PC-9 (cell line): ENCODE measurements at places on chromosomes 2 and 18.

- DNase-seq: no peak
Observed at GRCh38 chr18:77967791-77968190, 718.1 kb downstream of the GALR1 start.

DNA sequence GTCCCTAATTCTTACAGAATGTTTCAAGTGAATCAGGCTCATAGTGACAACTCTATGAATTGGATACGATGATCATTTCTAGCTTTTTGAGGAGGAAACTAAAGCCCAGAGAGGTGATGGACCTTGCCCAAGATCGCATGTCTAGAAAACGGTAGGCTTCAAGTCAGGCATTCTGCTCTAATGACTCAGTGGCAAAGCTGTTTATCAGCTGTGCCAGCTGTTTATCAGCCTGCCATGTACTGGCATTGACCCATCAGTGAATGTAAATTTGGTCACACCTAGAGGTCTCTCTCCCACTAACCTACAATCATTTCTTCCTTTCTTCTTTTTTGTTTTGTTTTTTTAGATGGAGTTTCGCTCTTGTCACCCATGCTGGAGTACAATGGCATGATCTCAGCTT is 6.1 kb upstream of the DAW1 start:
- no peak for DNase-seq

DNA sequence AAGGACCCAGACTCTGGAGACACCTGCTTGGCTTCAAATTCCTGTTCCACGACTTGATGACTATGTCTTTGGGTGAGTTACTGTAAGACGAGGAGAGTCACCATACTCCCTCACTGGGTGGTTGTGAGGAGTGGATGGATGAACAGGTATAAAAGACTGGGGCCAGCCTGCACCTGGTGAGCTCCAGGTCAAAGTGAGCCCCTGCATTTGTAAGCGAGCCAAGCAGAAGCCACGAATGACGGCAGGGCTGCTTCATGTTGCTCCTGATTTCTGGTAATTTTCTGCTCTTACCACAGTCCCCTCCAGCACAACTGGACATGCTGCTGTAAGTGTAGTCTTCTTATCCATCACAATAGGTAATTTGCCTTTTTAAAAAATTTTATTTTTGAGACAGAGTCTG is 86.6 kb downstream of the POLR1A start:
- no peak for DNase-seq

DNA sequence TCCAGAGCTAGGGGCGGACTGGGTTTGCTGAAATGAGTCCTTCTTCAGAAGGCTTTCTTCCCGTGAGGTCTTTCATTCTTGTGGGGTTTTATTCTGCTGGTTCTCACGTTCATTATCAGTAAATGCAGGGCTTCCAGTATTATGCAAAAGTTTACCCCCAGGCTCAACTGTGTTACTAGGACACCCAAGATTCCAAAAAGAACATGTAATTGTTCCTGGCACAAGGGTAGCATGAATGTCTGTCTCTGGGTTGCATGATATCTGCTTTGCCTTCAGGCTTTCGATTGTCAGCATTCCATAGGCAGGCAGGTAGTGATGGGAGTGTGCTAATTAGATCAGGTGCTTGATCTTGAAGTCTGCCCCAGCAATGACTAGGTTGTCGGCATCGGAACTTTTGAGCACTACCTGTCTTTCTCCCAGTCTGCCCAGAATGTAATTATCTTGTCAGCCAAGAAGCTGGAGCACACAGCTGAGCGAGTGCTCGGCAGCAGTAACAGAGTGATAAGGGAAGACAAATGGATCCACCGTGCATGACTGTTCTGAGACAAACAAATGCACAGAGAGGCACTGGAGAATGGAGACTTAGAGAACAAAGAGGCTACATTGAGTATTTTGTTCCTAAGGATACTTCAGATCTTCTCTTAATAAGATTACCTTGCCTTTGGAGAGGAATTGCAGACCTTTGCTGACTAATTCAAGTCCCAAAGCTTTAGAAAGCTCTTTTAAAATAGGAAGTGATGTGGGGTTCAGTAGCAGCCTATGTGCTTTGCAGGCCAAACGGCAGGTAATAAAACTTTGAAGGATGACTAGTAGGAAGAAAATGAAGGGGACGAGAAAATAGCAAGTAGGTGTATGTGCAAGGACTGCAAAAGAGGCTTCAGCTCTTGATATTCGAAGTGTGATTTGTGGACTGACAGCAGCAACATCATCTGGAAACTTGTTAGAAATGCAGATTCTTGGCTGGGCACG is 41.9 kb downstream of the ITGB6 start:
- peak; percentile 49 for DNase-seq

GRCh38 chr18:67132919-67133318 is 383.6 kb downstream of the DSEL start:
- DNase-seq: no peak

GRCh38 chr2:54681416-54681815 is 42.0 kb upstream of the EML6 start:
- no peak for DNase-seq

GRCh38 chr2:27762951-27763906 is 8.3 kb upstream of the MRPL33 start:
- peak; percentile 49 for DNase-seq

- DNase-seq: no peak
Observed at GRCh38 chr2:190789074-190790004, 91.3 kb upstream of the GLS start.

GRCh38 chr18:8999872-9000271 is 102.6 kb upstream of the NDUFV2 start:
- DNase-seq: no peak

DNA sequence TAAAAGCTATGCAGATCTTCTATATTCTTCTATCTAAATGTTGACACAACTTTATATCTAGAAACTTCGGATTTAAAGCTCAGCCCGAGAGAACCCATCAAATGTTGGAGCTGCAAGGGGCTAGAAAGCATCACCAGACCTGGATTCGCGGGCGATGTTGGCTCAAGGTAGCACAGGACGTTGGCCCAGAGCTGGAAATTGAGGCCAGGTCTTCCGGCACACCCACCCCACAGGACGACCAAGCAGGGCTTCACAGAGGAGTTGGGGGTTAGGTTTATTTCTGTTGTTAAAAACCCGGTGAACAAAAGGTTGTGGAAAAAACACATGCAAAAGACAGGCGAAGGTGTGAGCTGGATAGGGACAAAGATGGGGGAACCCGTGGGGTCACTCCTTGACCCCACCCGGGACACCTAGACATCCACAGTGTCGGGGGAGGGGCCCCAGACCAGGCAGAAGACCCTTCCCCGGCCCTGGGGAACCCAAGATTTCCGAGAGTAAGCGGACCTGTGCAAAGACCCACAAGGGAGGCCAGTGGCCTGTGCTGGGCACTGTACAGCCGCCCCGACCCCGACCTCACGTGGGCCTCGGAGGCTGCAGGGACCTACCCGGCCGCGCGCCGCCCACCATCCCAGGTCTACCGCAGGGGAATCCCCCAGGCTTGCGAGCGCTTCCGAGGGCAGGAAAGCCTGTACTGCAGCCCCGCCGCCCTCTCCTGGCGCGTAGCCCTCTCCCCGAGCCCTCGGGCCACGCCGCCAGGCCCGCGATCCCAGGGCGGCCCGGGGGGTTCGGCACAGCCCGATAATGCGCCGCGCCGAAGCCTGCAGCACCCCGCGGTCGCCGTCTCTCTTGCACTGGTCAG is 1.8 kb upstream of the AGBL5 start:
- DNase-seq: no peak

- no peak for DNase-seq
Observed at GRCh38 chr2:196586511-196586991, 53.0 kb upstream of the CCDC150 start.

DNA sequence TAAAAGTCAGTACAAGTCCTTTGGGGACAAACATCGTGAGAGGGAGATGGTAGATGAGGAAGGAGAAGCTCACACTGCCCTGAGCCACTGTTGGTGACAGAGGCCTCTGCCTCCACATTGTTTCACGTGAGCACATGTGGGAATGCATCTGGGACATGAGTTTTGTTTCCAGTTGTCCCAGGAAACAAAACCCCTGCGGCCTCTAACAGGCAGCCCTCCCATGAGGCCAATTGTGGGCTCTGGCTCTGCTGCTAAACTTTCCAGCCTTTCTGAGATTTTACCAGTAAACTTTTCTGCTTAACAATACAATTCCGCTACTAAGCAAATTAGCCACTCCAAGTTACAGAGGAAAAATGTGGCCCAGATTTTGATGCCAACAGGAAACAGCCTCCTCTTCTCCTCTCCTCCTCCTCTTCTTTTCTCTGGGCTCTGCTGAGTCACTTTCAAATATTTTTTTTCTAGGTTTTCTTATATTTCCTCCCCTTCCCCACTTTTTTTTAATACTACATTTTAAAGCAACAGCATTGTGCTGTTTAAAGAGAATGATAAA is 23.4 kb upstream of the LRRC30 start:
- no peak for DNase-seq

DNA sequence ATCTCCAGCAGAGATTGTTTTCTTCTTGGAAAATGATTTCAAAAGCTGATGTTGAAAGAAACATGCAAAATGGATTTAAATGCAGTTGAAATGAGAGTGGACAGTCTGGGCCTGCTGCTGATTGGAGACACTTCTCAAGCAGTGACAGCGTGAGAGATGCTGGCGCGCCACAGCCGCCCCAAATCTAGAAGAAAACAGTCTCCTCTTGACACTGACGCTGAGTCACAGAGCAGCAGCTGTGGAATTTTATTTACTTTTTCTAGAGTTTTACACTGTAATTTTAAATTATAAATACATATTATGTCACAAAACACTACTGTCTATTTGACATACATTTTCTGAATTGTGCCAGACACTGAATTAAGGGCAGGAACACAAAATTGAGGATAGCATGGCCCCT is 121.8 kb upstream of the TMEM200C start:
- DNase-seq: no peak

DNA sequence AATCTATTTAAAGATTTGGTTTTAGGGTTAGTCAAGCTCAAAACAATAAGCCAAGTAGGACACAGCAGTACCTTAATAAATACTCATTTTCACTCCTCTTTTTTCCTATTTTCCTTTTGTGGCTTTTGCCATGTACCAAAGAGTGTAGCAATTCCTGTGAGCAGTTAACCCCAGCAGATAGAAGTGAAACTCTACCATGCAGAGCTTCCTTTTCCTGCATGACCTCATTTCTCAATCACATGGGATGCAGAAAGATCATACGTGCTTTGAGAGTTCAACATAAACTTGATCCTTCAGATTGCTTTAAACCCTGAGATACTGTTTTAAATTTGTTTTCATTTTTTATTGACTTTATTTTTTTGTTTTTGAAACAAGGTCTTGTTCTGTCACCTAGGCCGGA is 99.1 kb upstream of the ARHGAP15 start:
- no peak for DNase-seq

- DNase-seq: no peak
Observed at GRCh38 chr2:2560374-2561015, 229.4 kb upstream of the MYT1L start.

GRCh38 chr2:240469239-240469636 is 33.8 kb downstream of the GPC1 start:
- peak; percentile 15 for DNase-seq

DNA sequence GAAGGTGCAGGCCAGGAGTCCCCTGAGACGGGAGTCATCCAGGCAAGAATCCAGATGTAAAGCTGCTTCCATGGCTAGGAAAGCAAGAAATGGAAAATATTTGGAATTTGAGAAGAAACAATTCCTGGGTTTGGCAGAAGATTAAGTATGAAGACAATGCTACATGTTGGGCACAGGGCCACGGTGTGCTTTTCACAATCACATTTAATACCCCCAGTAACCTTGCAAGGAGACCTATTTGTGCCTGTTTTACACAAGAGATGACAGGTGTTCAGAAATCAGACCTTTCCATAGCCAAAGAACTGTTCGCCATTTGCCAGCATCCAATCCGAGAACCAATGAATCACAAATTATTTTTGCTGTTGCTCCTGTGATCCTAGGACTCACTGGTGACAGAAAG is 50.5 kb downstream of the KCTD1 start:
- DNase-seq: no peak

DNA sequence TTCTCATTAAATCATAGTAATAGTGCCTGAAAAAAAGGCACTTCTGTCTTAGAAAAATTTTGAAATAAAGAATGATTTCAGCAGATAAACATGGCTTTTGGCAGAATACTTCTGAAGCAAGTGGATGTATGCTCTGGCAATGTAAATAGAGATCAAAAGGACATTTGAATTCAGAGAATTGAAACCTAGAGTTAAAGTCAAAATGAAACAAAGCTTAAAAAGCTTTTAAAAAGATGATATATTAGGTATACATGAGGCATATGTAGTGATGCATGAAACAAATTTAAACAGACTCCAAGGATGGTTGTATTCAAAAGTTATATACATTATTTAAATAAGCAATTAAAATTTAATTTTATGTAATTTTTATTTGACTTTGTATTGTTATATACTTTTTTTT is 1344.5 kb upstream of the TMEFF2 start:
- DNase-seq: no peak

GRCh38 chr2:88669482-88670214 is 21.8 kb upstream of the RPIA start:
- peak; percentile 57 for DNase-seq

DNA sequence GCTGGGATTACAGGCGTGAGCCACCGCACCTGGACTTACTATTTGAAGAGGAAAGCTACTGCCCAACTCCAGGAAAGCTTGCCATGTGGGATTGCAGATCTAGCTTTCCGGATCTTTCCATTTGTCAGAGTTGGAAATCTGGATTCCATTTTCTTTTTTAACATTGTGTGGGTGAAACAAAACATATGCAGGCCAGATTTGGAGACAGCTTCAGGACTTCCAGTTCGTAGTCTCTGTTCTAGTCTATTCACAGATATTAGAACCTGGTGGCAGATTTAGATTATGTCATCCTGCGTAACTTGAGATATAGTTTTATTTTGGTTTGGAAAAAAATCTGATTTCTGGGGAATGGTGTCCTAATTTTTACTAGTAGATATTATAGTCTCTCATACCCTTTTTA is 70.5 kb downstream of the ZNF236 start:
- DNase-seq: no peak

DNA sequence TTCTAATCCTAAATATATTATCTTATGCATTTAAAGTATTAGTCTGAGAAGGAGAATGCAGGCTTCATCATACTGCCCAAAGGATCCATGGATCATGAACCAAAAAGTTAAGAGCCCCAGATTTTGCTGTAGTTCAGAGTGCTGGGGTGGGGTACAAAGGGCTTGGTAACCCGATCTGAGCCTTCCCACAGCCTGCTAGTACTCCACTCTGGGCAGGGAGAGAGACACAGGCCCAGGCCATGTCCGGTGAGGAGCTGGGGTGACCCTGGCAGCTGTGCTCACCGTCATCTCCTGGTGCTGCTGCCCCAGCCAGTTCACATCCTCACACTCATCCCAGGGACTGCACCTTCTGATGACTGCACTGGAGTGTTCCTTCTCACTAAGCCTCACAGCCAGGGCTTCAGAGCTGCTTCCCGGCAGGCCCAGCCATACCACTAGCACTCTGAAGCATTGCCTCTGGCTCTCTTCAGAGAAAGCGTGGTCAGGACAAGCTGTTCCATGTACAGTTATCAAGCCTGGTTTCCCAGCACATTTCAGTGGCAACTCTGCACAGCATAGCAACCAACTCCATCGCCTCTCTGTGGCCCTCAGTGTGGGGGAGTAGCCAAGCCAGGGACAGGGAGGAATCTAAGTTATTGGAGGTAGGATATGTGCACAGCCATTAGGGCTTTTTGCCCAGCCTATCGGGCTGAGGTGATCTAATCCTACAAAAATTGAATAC is 189.0 kb upstream of the CTAGE1 start:
- no peak for DNase-seq

- peak; percentile 53 for DNase-seq
Observed at GRCh38 chr2:121486191-121486790, 44.4 kb upstream of the RNU4ATAC start.

GRCh38 chr2:99158599-99158998 is 3.8 kb downstream of the LIPT1 start:
- no peak for DNase-seq
